ENCODE measurements at places on chromosomes 5 and 9.

- no peak for DNase-seq
These were observed 57.7 kb downstream of the MAPKAP1 start for GRCh38 chr9:125649315-125649714.

GRCh38 chr5:91130759-91131158 lies 252.4 kb downstream of the ARRDC3 start:
- DNase-seq = no peak

GRCh38 chr9:95689669-95690068 lies 172.9 kb upstream of the PTCH1 start:
- DNase-seq = no peak

GRCh38 chr9:74951725-74952151 lies 974 bp downstream of the C9orf40 start:
- DNase-seq = no peak

DNA sequence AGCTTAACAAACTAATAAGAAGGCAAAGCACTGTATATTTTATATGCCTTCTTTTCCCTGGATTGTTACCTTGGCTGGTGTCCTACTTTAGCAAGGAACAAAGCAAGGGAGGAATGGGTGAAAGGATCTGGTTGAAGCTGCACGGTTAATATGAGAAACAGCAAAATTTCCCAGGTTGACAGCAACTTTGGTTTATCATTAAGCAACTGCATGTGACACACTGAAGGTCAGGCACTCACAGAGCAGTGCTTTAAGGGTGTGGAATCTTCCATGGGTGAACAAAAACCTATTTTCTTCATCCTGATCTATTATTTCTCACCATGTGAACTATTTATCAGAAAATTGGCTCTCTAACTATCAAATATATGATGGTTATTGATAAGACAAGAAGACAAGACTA lies 109.0 kb upstream of the ATP10B start:
- DNase-seq = no peak

GRCh38 chr5:114822863-114823262 lies 346.8 kb downstream of the TRIM36 start:
- no peak for DNase-seq

DNA sequence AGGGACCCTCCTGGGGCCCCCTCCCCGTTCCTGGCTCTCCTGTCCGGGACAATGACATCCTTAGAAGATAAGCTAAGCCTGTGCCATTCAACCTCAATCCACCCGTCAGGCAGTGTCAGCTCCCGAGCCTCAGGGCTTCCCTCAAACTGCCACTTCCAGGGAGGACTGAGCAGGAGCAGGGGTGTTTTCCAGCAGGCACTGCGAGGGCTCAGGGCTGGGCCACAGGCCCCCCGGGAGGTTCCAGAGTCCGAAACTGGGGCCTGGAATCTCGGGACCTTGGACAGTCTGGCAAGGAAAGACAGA lies 26.2 kb downstream of the LHX3 start:
- no peak for DNase-seq

DNA sequence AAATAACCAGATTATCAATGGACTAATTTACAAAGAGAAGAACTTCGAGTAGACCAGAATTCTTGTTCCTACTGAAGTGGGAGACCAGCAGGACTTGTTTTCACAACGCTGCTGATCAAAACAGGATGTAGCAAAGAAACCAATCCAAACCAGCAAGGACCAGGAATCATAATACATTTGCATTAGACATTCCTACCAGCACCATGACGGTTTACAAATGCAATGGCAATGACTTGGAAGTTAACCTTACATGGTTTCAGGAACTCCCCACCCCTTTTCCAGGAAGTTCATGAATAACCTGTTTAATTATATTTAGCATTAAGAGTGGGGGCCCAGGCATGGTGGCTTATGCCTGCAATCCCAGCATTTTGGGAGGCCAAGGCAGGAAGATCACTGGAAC lies 100.0 kb downstream of the LPAR1 start:
- no peak for DNase-seq

GRCh38 chr9:107174441-107174840 lies 108.6 kb upstream of the RAD23B start:
- DNase-seq = no peak

DNA sequence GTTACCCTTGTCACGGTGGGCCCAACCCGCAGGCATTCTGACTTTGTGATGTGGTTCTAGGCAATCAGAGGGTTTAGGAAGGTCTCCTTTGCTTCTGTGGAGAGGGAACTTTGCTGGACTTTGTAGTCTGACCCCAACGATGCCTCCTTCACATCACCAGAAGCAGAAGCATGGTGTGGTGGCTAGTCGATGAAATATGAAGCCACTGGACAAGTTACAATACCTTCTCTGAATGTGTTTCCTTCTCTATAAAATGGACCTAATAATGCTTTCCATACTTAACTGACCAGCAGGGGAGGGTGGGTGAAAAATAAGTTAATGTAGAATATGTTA lies 607 bp downstream of the SPEF2 start:
- no peak for DNase-seq

DNA sequence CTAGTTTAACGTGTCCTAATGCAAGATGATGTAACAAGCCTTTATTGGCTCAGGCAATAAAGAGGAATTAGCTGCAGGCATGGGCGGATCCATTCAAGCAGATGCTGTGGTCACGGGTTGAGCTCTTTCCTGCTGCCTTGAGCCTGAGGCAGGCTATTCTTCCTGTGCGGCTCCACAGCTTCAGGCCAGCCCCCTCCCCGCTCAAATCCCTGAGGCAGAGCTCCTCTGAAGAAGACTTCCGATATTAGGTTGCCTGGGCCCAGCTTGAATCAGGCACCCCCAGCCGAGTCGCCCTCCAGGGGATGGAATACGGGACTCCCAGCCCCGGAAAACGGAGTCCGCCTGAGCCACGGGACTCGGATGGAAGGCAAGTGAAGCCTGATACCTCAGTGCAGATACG lies 95.0 kb upstream of the RUFY1 start:
- no peak for DNase-seq

GRCh38 chr9:34477541-34477940 lies 18.9 kb downstream of the DNAI1 start:
- no peak for DNase-seq

Data from stimulated activated CD8-positive, alpha-beta memory T cell treated with anti-CD3 and anti-CD28 coated beads, Interleukin-7, amount 100 ng/mL, for 4 hours (primary cell).